ENCODE measurements at places on chromosomes 4 and X.

GRCh38 chrX:6363188-6363587, 134.5 kb upstream of the NLGN4X start:
- DNase-seq = no peak

GRCh38 chr4:26076000-26076587, 162.1 kb downstream of the SMIM20 start:
- DNase-seq = no peak

- DNase-seq = no peak
Observed at GRCh38 chrX:38106991-38107655, 100.8 kb downstream of the SYTL5 start.

- no peak for DNase-seq
Observed at GRCh38 chrX:50638123-50638522, 167.5 kb upstream of the DGKK start.

DNA sequence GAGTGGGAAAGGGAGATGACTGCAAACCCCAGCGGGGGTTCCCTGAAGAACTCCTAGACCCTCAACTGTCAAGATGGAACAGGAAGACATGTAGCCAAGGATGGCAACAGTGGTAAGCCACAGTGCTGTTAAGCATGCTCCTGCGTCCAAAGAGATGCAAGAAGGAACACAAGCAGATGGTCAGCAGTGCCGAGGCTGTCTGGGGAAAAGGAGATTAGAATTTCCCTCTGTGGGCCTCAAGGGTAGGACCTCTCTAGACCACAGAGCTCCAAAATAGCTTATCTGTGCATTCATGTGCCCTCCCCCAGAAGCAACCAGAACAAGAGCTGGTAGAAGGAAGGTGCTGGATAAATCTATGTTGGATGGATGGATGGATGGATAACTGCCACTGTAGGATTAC, 82.0 kb upstream of the CPEB2 start:
- DNase-seq = no peak

GRCh38 chrX:153832728-153833127, 2.4 kb upstream of the PDZD4 start:
- no peak for DNase-seq

DNA sequence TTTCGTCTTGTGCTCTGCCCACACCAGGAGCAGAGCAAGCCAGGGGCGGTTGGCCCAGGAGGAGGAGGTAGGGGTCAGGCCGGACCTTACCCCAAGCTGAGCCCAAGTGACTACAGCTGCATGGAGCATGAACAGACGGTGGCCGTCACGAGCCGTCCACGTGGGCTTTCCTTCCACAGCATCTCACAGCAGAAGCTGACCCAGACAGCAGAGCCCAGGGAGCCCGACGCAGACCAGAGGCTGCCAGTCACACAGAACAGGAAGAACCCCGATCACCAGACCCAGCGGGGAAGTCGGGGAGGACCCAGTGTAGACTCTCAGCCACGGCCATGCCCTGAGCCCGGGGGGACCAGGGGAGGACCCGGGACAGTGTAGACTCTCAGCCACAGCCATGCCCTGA, 58.0 kb downstream of the FAM53A start:
- DNase-seq = no peak

DNA sequence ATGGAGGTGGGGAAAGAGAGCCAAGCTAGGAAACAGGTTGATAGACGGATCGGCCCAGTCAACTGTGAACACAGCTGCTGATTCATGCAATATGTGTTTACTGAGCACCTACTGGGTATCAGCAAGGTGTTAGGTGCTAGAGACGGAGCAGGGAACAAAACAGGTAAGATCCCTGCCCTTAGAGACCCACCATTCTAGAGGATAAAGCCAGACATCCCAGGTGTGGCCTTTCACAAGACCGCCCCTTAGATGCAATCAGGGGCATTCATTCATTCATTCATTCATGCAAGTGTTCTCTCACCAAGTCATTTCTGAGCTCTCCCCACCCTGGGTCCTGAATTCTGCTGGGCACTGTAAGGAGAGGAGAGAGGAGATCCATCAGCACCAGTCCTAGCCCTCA, 20.2 kb upstream of the MTM1 start:
- DNase-seq = no peak

DNA sequence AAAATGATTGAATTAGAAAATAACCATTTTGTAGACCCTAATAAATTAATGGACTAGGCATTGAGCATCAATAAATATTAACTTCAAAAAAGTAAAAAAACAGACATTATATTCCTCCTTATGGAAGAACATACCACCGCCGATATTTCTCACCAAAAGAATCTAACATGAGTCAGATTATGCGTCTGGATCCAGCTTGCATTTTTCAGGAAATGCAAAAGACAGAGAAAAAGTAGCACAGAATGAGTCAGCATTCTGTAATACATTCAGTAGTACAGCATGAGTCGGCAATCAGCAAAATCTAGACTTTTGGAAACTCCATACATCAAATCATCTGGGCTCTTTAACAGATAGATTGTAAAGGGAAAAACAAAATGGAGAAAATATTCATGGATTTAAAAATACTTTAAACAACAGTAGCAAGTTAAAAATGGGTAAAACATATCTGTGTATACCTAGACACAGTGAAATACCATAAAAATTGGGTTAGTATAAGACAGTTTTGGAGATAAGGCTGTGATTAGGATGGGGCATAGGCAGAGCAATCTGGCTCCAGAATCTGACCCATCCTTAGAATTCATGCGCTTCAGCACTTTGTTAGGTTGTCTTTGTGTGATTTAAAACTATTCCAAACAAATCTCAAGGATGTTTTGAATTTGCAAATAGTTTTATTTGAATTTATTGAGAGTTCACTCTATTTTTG, 633.0 kb upstream of the FAM241A start:
- DNase-seq = no peak

DNA sequence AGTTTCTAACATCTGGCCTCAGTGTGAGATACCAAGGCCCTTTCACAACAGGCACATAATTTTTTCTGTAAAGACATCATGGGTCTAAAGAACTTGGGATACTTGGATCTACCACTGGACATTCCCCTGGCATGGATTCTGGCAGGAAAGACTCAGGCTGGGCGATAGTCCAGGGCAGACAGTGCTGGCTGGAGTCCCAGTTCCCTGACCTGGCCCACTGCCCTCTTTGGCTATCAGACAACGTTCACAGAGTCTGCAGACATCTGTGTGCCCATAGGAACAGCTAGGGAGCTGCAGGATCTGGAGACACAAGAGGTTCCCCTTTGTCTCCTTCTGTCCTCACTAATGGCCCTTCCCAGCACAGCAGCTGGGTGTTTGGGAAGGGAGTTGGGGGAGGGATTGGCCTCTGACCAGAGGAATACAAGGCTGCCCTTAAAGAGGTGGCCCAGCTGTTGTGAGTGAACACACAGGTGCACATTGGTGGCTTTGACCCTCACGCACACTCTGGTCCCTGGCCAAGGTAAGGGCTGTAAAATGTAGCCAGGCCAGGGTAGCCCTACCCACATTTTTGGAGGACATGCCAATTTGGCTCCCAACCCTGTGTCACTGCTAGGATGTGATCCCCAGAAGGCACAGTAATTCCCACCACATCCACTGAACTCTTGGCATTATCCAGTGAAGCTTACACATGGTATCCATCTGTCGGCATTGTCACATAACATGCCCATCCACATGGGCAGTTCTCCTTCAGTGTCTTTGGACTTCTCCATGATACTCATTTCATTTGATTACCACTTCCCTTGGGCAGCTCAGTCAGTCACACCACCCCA, 72.3 kb downstream of the SOX3 start:
- no peak for DNase-seq

GRCh38 chr4:142348613-142349021, 497.5 kb downstream of the INPP4B start:
- no peak for DNase-seq

- no peak for DNase-seq
Observed at GRCh38 chr4:61220556-61220955, 20.4 kb downstream of the ADGRL3 start.

DNA sequence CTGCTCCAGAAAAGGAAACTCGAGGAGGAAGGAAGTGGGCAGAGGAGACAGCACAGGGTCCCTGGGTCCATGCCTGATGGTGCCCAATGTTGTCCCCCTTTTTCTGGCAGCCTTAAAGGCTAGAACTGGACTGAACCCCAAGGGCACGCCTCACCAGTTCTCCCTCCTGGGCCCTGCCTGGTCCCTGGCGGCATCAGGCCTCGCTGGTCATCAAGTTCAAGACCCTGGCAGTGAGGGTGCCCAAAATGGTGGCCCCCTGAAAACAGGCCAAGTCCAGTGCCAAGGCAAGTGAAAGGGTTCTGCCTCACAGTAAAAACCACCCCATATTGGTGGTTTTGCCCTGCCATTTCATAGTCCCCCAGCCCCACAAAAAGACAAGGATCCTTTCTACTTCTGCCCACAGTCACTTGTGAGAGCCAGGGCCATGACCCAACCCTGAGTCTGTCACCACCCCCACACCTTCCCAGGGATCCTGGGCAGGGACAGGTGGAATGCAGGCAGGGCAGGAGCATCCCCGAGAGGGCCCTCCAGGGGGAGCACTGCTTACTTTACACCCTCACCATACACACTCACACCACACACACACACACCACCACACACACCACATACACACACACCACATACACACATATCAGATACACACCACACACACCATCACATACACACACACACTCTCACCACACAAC, 107.6 kb downstream of the DCTD start:
- DNase-seq = peak; percentile 50

DNA sequence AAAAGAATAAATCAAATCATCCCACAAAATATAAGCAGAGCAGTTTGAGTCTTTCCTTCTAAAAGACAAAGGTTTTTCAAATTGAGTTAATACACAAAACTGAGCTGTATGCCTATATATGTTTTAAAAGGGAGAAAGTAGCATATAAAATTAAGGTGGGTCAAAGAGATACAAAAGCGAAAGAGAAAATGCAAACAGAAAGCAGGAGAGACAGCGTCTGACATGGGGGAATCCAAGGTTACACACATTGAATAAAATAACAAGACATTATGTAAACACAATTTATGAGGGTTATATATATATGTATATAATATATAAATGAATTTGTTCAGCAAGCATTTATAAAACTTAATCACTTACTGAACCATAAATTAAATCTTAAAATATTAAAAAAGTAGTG, 276.1 kb upstream of the LCORL start:
- DNase-seq = no peak

DNA sequence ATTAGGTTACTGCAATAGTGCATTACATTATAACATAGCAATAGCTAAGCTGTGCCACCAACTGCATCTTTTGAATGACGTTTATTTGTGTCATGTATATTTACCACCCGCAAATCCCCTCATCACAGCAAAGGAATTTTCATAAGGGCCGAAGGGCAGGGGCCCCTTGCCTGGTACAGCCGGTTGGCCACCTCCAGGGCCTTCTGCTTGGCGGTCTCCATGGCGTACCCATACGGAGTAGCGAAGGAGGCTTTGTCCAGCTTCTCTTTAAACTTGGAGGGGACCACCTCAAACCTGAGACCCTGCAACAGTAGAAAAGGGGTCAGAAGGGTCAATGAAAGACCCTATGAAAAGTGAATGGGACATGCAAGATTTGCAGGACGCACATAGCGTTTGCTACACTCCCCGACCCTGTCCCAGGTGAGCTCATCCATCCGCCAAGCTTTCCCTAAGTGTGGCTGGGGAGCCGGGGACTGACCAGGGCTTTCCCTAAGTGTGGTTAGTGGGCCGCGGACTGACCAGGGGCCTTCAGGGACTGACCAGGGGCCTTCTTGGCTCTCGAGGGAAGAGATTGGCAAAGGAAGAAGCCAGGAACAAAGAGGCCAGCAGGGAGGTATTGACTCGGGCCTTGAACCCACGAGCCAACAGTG, 10.6 kb downstream of the ASMTL start:
- peak; percentile 2 for DNase-seq

DNA sequence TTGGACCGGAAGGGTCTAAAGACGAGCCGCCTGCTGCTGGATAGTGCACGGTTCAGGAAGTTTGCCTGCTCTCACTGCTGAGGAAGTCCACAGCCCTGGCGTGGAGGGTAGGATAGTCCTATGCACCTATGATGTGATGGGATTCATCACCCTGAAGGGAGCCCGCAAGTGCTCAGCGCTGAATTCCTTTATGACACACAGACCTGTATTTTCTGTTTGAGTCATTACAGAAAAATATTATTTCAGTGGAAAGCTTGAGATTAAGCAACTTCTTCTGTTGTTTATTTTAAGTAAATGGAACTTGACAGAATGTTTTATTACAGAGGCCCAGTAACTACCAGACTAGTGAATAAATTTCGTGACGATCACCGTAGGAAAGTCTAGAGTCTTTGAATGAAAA, 123.2 kb downstream of the TRIML1 start:
- no peak for DNase-seq

DNA sequence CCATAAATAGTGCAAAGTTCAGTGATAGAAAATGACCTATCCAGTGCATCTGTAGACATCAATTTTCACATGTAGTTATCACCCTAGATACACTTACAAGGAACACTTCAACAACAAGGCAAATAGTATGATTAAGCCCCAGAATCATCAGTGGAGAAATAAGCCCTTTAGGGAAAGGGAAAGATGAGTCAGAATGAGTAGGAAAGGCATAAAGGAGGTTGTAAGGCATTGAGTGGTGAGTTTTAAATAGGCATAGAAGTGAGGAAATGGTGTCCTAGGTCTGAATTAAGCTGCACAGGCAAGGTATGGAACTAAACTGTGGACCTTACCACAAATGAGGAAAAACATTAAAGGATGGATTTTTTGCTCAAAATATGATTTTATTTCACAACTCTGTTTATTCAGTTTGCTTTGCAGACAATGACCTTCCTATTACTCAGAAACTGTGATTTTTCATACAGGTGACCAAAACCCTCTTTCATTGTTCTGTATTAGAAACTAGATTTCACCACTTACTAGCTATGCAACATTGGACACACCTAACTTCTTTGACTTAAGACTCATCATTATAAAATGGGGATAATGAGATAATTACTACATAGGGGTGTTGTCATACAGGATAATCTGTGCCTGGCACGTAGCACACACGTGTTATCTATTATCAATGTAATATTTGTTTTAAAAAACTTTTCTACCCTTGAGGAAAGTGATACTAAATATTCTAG, 57.0 kb upstream of the MAP9 start:
- no peak for DNase-seq

- no peak for DNase-seq
Observed at GRCh38 chr4:11505221-11505971, 76.7 kb upstream of the HS3ST1 start.

GRCh38 chrX:102985192-102985591, 48.1 kb downstream of the RAB40AL start:
- DNase-seq = no peak

- DNase-seq = peak; percentile 33
Observed at GRCh38 chr4:20572976-20573375, 127.3 kb upstream of the PACRGL start.

DNA sequence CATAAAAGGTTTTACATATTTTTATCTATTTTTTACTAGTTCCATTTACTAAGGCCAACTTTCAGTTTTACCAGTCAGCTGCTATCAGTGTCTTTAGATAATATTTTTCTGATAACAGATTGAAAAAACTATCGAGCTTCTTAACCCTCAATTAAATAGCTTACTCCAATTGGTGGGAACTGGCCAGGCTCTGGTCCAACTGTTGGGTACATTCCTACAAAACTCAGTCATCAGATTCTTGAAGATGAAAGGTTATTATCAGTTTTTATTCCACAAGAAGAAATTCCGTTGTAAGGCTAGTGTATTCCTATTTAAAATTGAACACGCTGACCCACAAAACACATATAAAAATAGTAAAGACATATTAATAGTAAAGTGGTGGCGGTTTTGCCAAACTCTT, 346.2 kb downstream of the MAPK10 start:
- no peak for DNase-seq
